ENCODE measurements at places on chromosomes 16 and 17. TPM values are rescaled to one million over a fixed set of nuclear protein-coding genes. Genes with fewer than 3 reads are reported as not detected.

CD300LB gene
- not detected for total RNA-seq

BEAN1 gene
- 6.5 TPM for total RNA-seq

ATP2A1 gene
- 0.23 TPM for total RNA-seq

KCNJ16 gene
- 53.1 TPM for total RNA-seq

KIF19 gene
- total RNA-seq = 2.3 TPM

CFAP52 gene
- total RNA-seq = 17.5 TPM

TPSD1 gene
- not detected for total RNA-seq

FNDC8 gene
- total RNA-seq = not detected

CCDC78 gene
- 8.8 TPM for total RNA-seq

NXN gene
- 20.8 TPM for total RNA-seq

NEK8 gene
- 0.92 TPM for total RNA-seq

APOBR gene
- 0.23 TPM for total RNA-seq

MRPS34 gene
- total RNA-seq = 34.4 TPM

SAMD14 gene
- 29.8 TPM for total RNA-seq

C16orf74 gene
- total RNA-seq = 1.8 TPM

CHST6 gene
- total RNA-seq = 5.3 TPM

PPP1R27 gene
- not detected for total RNA-seq

ATP6V0A1 gene
- total RNA-seq = 360 TPM

PIK3R5 gene
- 1.4 TPM for total RNA-seq

MYL11 gene
- not detected for total RNA-seq

GCGR gene
- total RNA-seq = not detected

TELO2 gene
- total RNA-seq = 19.6 TPM

VAT1L gene
- total RNA-seq = 89.0 TPM

RHBDL1 gene
- total RNA-seq = 7.4 TPM

CHST4 gene
- total RNA-seq = 0.46 TPM

C17orf100 gene
- total RNA-seq = 5.3 TPM

RNF40 gene
- 94.8 TPM for total RNA-seq

PNPO gene
- 18.7 TPM for total RNA-seq

CDH8 gene
- total RNA-seq = 248 TPM

KRTAP1-5 gene
- total RNA-seq = not detected

SLC43A2 gene
- 22.6 TPM for total RNA-seq

EVI2A gene
- total RNA-seq = 5.5 TPM

OR2C1 gene
- total RNA-seq = 0.46 TPM

ABCA6 gene
- 6.2 TPM for total RNA-seq

TM4SF5 gene
- total RNA-seq = not detected

HSD17B2 gene
- 0.46 TPM for total RNA-seq

TMEM235 gene
- not detected for total RNA-seq

All from diencephalon (tissue), 1 donor.